ENCODE measurements at places on chromosomes 5 and 9.

DNA sequence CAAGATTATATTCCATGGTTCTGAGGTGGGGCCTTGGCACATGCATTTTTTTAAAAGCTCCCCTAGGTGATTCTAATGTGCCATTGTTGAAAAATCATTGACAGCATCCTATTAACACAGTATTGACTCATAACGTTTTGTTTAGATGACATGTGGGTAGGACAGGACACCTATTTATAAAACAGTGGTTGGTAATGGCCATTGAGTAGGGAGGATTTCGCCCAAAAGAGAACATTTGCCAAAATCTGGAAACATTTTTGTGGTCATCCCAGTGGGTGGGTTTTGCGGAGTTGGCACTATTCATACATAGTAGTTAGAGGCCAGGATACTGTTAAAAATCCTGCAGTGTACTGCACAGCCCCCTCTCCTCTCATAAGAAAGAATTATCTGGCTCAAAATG lies 6.4 kb upstream of the CHD1 start:
- peaks cover 15% of the 10 kb centered on the region for H3K4me1 ChIP-seq
- no peak overlapping the region for H3K4me3 ChIP-seq
- H3K27ac ChIP-seq: no peak overlapping the region
- no peak for DNase-seq
- no peaks in the 10 kb centered on the region for H3K27me3 ChIP-seq
- no peaks in the 10 kb centered on the region for H3K36me3 ChIP-seq

- DNase-seq: no peak
- no peak overlapping the region for H3K27ac ChIP-seq
- peaks cover 4% of the 10 kb centered on the region for H3K27me3 ChIP-seq
- H3K4me3 ChIP-seq: no peak overlapping the region
- H3K36me3 ChIP-seq: no peaks in the 10 kb centered on the region
Measured at GRCh38 chr5:146751781-146752401, 126.7 kb downstream of the PPP2R2B start.

DNA sequence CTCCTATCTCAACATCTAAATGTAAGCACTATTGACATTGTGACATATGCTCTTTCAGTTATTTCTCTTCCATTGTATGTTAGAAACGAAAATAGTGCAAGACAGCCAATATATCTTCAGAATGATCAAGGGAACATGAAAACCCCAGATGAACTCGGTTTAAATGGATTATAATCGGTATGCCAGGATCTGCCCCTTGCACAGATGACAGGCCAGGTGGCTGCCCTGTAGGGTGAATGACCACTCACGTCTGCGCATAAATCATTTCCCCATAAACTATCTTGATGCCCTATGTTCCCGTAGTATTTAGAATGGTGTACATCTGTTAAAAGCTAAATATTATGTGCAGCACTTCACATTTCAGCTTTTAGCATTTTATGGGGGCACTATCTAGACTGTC lies 69.7 kb upstream of the RANBP3L start:
- peaks cover 5% of the 10 kb centered on the region for H3K27me3 ChIP-seq
- H3K4me3 ChIP-seq: no peak overlapping the region
- DNase-seq: no peak
- H3K27ac ChIP-seq: no peak overlapping the region
- peaks cover 34% of the 10 kb centered on the region for H3K4me1 ChIP-seq

GRCh38 chr9:120926397-120926928 lies at the start of gene TRAF1:
TRAF1 (minus strand) TSS chr9:120926796; CDS start chr9:120926075, 721 bp downstream.
- H3K27ac ChIP-seq: peak within 1 kb of the TSS; percentile 88
- no peak for DNase-seq
- peaks cover 34% of the 10 kb centered on the region for H3K4me1 ChIP-seq
- H3K36me3 ChIP-seq: no peaks in the 10 kb centered on the region

DNA sequence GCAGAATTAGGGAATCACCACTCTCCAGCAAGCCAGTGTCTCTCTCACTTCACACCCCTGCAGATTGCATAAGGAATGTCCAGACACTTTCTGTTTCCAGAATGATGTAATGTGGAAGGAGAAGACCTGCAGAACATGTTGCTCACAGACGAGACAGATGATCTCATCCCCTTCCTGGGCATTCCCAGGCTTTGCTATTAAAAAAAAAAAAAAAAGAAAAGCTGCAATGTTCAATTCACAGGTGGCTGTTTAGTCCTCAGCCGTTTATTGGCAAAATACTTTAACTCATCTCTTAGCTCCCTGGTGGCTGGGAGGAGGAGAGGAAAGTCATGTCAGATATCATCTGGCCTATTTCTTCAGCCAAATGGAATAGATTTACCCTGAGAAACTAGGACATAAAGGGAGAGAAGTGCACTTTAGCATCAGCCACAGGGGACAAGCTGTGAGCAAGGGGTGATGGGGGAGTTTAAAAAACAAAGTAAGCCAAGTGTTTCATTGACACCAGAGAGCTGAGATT lies 95.9 kb upstream of the TNC start:
- H3K27ac ChIP-seq: no peak overlapping the region
- no peak for DNase-seq
- no peak overlapping the region for H3K4me3 ChIP-seq
- H3K4me1 ChIP-seq: peaks cover 34% of the 10 kb centered on the region

GRCh38 chr5:40365342-40366330 lies 314.1 kb upstream of the PTGER4 start:
- H3K27ac ChIP-seq: no peak overlapping the region
- H3K27me3 ChIP-seq: peaks cover 2% of the 10 kb centered on the region
- H3K36me3 ChIP-seq: no peaks in the 10 kb centered on the region
- H3K4me3 ChIP-seq: no peak overlapping the region

DNA sequence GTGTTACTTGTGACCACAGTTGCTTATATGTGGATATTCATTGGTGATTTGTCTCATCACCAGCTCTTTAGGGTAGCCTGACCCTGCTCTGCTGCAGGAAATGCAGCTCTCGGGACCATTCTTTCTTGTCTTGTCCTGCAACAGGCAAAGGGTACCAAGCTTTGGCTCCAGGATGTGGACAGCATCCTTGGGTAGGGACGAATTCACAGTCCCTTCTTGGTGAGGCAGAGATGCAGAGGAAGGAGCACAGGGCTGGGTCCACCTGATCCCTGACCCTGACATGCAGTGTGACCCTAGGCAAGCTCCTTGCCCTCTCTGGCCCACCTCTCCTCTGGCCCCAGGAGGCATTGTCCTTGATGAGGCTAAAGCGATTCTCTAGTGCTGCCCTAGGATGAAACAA lies 37.0 kb upstream of the SYNPO start:
- DNase-seq: no peak
- H3K4me1 ChIP-seq: peaks cover 38% of the 10 kb centered on the region
- no peaks in the 10 kb centered on the region for H3K27me3 ChIP-seq

DNA sequence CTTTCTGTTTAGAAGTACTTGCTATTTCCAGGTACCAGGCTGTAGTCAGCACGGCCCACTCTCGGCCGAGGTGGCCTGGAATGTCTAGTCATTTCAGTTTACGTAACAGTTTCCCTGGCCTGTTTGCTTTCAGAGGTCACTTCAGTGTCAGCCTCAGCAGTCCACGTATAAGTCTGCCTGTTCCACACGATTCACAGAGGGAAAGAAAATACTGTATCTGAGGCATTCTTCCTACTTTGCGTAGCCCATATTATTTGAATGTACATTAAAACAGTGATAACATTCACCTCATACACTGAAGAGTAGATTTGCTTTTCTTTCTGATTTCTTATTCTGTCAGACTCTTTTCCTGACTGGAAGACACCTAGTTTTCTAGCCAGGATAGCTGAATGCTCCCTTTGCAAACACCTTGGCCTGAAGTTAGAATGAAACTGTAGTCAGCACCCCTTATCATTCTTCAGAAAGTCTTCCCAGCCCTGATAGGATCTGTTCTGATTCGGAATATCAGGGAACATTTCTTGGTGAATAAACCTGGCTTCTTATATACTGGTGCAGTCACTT lies 140.9 kb downstream of the AOPEP start:
- H3K27ac ChIP-seq: peak overlapping the region; percentile 96
- H3K27me3 ChIP-seq: peaks cover 4% of the 10 kb centered on the region
- peak; percentile 38 for DNase-seq
- H3K4me3 ChIP-seq: peak overlapping the region; percentile 51
- H3K36me3 ChIP-seq: no peaks in the 10 kb centered on the region

- no peak for DNase-seq
- H3K4me3 ChIP-seq: no peak overlapping the region
- no peak overlapping the region for H3K27ac ChIP-seq
- H3K4me1 ChIP-seq: no peaks in the 10 kb centered on the region
- peaks cover 5% of the 10 kb centered on the region for H3K27me3 ChIP-seq
Measured at GRCh38 chr9:28651050-28651722, 1077.9 kb upstream of the C9orf72 start.

DNA sequence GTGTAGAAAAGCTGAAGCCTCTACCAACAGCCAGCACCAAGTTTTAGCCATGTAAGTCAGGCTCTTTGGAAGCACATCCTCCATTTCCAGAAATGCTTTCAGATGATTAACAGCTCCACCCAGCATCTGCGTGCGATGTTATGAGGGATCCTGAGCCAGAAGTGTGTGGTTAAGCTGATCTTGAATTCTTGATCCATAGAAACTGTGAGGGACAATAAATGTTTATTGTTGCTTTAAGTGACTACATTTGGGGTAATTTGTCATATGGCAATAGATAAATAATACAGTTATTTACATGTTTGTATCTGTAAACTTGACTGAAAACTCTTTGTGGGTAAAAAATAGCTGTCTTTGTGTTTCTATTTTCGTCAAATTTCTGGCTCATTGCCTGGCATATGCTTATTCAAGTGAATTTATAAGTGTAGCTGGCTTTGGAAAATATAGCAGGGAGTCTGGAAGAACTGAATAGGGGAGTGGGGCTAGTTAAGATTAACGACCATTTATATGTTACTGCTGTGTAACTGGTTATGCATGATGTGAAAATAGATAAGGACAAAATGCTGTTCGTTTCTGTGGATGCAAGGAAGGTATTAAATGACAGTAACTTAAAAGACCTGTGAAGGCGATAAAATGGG lies 234.1 kb downstream of the LRRC70 start:
- no peak overlapping the region for H3K4me3 ChIP-seq
- H3K4me1 ChIP-seq: no peaks in the 10 kb centered on the region
- no peak overlapping the region for H3K27ac ChIP-seq
- no peaks in the 10 kb centered on the region for H3K27me3 ChIP-seq

DNA sequence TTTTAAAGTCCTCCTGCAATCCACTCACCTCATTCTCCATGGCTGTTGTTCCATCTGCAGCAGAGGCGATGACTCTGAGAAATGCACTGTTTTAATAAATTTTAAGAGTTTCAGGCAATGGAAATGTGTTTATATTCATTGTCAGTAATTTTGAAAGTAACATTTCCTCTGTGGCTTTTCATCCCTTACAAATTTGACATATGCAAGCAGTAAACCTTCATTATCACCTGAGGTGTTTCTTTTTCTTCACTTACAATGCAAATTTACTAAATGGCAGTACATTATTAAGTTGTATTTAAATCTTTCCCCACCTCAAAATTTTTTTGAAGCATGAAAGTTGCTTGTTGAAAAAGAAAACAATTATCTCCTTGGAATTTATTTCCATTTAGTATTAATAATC lies 136.9 kb downstream of the DIRAS2 start:
- H3K27ac ChIP-seq: no peak overlapping the region
- H3K4me1 ChIP-seq: peaks cover 8% of the 10 kb centered on the region

DNA sequence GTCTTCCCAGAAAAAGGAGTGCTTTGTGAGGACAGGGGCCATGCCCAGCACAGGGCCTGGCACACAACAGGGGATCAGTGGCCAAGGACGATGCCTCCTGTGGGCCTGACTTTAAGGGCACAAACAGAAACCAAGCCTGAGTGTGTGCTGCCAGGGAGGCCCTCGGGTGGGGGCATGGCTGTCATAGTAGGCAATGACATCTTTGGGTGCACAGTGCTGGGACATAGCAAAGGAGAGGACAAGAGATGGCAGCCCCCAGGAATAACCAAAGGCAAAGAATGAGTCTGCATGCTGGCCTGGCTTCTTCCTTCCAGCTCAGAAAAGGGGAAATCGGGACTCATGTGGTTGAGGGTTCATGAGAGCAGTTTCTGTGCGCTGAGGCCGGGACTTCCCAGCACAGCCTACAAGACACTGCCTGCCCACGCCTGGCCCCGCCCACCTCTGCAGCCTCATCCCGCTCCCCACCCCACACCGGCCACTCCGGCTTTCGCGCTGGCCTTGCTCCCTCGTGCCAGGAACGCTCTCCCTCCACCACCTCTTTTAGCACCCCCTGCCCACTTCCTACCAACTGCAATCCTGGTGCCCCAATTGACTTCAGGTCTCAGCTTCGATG lies 13.8 kb upstream of the LHX2 start:
- H3K27ac ChIP-seq: no peak overlapping the region
- DNase-seq: peak; percentile 69
- H3K36me3 ChIP-seq: no peaks in the 10 kb centered on the region

GRCh38 chr9:74724317-74724716 lies 163.4 kb downstream of the TRPM6 start:
- H3K4me1 ChIP-seq: peaks cover 2% of the 10 kb centered on the region
- H3K36me3 ChIP-seq: no peaks in the 10 kb centered on the region
- H3K27ac ChIP-seq: no peak overlapping the region
- peaks cover 4% of the 10 kb centered on the region for H3K27me3 ChIP-seq

DNA sequence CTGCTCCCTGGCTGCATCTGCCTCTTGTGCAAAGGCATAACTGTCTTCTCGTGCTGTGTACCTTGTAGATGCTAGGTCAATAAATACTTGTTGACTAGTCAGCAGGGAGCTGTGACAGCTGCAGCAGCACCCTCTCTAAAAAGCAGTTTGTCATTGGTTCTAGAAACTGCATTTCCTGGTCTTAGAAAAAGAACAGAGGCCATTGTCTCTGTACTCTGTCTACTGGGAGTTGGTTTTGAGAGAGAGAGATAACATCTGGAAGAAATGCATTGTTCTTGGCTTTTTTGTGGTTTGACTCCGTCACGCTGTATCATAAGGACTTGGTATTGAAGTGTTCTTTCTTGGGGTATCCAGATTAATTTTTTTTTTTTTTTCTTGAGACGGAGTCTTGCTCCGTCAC lies 32.3 kb downstream of the SH3GLB2 start:
- H3K4me1 ChIP-seq: no peaks in the 10 kb centered on the region
- H3K27me3 ChIP-seq: no peaks in the 10 kb centered on the region
- H3K27ac ChIP-seq: no peak overlapping the region
- H3K4me3 ChIP-seq: no peak overlapping the region

DNA sequence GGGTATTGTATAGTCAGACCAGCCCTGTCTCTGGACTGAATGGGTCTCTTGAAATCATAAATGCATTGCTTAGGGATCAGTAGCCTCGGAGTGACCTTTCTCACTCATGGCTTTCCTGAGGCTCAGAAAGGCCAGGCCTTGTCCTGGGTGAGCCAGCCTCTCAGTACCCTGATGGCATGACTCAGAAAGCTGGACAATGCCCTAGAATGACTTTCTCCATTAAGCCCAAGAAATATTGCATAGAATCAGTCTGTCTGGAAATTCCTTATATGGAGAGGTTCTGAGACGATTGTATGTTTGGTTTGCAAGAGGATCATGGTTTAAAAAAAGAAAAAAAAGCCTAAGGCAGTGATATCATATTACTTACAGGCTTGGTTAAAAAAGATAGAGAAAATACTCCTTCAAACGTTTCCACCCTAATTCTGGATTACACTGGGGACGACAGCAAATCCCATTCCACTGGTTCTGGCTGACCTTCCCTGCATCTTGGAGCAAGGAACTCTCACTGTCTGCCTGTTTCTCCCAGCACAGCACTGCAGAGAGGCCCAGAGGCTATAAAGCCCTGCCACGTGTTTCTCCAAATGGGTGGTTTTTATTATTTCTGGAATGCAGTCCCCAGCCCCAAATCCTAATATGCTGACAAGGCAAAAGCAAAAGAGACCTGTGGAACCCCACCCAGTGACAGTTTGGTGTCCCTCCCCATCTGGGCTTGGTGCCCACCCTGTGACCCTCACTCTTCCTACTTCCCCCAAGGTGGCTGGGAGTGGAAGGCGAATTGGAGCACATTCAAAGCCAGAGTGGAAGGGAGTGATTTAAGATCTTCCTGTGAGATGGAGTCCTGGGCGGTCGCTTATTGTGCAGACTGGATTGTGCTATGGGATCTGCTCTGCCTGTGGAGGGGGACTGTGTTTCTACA lies 34.4 kb downstream of the MAP1B start:
- DNase-seq: no peak
- H3K36me3 ChIP-seq: peaks cover 48% of the 10 kb centered on the region
- no peak overlapping the region for H3K4me3 ChIP-seq
- peaks cover 44% of the 10 kb centered on the region for H3K4me1 ChIP-seq

Data from nephron progenitor cell (in vitro differentiated cells).